ENCODE measurements at places on chromosomes 7 and 10.

DNA sequence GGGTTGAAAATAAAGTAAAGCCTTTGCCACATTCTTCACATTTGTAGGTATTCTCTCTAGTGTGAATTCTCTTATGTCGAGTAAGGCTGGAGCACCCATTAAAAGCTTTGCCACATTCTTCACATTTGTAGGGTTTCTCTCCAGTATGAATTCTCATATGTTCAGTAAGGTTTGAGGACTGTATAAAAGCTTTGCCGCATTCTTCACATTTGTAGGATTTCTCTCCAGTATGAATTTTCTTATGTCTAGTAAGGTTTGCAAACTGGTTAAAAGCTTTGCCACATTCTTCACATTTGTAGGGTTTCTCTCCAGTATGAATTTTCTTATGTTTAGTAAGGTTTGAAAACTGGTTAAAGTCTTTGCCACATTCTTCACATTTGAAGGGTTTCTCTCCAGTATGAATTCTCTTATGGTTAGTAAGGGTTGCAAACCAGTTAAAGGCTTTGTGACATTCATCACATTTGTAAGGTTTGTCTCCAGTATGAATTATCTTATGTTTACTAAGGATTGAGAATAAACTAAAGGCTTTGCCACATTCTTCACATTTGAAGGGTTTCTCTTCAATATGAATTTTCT lies 41.4 kb downstream of the ZNF680 start:
- no peak for DNase-seq

DNA sequence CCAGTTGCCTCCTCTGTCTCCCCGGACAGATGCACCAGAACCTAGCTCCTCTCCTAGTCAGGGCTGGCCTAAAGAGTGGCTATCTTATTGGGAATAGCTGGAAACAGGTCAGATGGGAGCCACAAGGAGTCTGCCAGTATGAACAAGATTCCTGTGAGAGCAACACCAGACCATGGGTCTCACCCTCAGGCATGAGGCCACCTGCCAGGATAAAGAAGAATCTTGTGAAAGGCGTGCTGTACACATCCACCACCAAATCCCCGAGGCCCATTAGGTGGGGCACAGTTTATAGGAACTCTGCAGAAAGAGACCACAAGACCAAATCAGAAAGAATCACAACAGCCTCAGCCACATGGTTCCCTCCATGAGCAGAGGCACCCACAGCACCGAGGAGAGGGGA lies 325.9 kb downstream of the TNS3 start:
- DNase-seq: no peak

DNA sequence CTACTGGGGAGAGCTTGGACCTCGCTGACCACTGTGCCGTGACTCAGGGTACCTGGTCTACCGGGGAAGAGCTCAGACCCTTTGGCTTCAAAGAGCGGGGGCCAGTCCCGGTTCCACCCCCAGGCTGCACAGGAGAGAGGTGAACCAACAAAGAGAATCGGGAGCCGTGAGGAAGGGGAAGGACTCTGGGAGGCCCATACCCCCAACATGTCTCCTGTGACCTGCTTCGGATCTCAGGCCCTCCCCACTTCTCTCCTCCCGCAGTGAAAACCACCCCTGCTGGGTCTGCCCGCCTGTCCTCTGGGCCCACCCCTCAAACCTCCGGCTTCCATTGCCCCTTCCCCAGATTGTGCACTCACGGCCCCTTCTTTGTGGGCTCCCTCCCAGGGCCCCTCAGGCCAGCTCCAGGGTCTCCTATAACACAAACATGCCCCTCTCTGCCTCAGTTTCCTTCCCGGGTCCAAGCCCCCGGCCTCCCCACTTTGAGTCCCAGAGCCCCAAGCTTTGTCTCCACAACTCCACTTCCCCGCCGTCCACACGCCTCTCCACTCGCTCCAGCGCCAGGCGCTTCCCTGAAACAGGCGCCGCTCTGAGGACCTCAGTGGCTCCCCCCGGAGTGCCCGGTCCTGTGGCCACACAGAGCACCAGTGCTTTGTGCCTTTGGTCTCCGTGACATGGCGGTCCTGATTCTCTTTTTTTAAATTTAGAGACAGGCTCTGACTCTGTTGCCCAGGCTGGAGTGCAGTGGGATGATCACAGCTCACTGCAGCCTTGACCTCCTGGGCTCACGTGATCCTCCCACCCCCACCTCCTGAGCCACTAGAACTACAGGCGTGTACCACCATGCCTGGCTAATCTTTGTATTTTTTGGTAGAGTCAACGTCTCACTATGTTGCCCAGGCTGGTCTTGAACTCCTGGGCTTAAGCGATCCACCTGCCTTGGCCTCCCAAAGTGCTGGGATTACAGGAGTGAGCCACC lies 7.5 kb upstream of the INTS1 start:
- no peak for DNase-seq

GRCh38 chr7:43112459-43112940 lies at the start of gene HECW1:
Gene HECW1, plus strand, starts transcription at chr7:43112647. Its CDS starts 131,259 bp downstream, at chr7:43243906.
- no peak for DNase-seq

DNA sequence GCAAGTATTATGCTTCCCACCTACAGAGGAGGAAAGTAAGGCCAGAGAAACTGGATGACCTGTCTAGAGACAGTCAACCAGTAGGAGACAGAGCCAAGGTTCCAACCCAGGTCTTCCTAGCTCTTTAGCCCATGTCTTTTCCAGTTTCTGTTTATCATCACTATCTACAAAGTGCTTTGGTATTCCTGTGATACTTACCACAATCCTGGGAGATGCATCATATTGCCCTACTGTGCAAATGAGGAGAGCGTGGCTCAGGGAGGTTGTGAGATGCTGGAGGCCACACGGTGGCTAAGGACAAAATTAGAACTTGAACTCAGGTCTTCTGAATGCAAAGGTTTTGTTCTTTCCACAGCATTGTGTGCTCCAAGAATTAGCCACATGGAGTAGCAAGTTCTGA lies 11.2 kb upstream of the PLEKHA1 start:
- no peak for DNase-seq

- DNase-seq: no peak
These were observed 27.1 kb upstream of the CC2D2B start for GRCh38 chr10:95880704-95881103.

DNA sequence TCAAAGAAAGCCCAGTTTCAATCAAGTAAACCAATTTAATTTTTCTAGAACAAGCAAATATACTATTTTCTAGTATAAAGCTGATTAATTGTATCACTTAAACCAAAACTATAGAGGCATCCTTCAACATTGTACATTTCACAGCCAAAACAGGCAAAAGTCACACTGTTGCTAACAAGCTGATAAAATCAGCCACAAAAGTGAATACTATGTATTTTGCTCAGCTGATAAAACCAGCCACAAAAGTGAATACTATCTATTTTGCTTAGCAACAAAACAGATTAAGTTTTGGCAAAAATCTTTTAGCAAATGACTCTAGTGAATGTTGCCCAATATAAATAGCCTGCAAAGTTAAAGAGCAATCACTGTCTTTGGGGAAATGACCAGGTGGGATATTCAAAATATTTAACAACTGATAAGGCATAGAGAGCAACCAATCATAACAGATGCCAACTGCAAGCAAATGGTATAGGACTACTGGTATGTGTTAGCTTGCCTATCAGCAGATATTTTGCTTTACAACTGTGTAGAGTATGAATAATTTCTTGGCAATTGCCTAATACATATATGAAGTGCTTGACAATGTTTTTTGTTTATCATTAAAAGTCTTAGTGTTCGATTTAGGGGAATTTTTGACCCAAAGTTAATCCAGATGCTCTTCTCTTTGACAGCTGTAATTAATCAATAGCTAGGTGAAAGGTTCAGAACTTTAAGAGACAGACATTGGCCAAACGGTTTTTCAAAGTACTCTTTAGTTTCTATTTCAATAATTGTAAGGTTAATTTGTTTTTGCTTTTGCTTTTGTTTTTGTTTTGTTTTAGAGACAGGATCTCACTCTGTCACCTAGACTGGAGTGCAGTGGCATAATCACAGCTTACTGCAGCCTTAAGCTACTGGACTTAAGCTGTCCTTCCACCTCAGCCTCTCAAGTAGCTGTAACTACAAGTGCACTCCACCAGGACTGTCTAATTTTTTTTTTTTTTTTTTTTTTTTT lies 44.4 kb upstream of the SP4 start:
- DNase-seq: no peak

- DNase-seq: peak; percentile 84
These were observed 34.3 kb downstream of the ABLIM1 start for GRCh38 chr10:114623661-114624294.

DNA sequence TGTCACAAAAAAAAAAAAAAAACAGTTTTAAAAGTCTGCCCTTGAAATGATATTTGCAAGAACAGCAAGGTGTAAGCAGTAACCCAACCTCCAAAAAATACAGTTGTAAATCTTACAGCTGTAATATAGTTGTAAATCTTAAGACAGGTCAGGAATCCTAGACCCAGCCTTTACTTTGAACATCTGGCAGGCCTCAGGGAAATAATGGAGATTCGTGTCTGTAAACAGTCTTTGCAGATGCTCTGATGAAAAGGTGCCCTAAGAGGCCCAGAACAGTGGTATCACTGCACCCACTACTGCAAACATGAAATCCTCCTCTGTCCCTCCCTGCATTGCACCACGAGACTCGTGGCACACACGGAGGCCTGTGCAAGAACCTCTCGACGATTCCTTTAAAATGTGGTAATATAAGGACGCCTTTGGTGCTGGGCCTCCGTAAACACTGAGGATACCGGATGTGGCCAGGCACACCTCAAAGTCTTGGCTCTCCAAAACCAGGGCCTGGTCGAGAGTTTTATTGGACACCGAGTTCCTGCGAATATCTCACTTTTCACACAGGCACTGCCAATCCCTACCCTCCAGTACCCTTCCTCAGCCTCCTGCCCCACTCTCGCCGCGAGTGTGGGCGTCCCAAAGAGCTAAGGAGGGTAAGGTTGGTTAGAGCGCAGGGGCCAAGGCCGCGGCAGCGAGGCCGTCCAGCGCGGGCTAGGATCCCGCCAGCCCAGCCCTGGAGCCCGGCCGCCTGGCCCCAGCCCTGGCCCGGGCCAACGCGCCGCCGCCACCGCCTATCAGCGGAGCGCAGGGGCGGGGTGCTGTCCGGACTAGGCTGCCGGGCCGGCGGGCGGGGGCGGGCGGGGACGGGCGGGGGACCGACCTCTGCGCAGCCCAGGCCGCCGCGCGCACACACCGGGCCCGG lies at the start of gene REEP3:
Gene REEP3, plus strand, starts transcription at position 902 of the 916 bp plus-strand sequence. CDS start 145 bp downstream, outside the sequence.
- peak; percentile 70 for DNase-seq

GRCh38 chr7:137879357-137880158 lies 32.8 kb upstream of the DGKI start:
- peak; percentile 8 for DNase-seq

DNA sequence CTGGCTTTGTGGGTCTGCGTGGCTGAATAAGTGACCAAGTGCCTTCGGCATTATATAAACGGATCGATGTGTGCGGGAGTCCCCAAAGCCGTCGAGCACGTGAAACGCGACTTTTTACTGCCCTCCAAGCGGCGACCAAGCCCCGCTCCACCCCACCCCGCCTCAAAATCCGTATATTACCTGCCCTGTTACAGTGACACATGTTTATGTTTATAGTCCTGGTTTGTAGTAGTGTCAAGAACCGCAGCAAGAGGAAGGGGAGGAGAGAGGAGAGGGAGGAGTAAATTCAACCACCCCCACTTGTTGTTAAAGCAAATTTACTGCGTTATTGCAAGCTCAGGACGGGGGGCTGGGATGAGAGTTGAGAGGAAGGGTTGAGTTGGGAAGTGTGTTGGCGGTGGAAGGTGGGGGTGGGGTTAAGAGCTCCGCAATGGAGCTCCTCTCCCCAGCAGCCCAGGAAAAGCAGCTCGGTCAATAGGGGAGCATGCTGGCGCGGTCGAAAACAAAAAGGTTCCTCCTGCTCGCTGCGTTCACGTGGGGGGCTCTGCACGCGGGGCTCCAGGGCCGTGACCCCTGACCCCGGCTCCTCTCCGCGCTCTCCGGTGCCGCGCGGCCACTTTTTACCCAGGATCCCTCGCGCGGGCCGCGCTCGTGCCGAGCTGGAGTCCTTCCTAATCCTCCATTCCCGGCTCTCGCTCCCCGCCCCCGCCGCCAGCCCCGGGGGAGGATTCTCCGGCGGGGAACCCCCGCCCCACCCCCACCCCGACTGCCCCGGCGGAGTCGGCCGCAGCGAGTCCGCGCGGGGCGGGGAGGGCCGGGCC lies at the start of gene SKIDA1:
Gene SKIDA1, minus strand, starts transcription at position 316 of the 821 bp plus-strand sequence. CDS start 7,860 bp downstream, outside the sequence.
- DNase-seq: peak; percentile 80

- DNase-seq: peak; percentile 25
These were observed 9.5 kb downstream of the RAB18 start for GRCh38 chr10:27513451-27514191.

DNA sequence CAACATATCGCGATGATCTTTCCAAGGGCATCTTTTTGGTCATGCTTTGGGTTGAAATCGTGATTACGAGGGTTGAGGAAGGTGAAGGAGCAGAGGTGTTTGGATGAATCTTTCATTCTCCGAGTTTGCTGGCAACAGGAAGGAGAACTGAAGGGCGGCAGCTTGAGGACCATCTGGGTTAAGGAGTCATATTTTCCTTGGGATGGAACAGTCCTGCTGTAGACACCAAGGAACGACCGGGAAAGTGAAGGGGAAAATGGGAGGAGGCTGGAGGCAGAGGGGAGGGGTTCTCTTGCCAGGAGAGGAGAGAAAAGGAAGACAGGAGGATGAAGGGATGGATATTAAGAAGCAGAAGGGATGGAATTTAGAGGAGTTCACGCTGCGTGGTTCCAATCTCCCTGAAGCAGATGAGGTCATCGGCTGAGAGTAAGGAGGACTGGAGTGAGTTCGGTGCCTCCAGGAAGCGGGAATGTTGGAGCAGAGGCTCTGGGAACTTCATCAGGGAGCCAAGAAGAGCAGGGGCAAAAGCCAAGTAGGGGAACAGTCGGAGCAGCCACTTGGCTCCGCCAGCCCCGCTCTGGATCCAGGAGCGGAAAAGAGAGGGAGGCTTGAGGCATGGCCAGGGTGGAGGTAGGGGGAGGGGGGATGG lies 116.6 kb upstream of the GALNT17 start:
- no peak for DNase-seq

DNA sequence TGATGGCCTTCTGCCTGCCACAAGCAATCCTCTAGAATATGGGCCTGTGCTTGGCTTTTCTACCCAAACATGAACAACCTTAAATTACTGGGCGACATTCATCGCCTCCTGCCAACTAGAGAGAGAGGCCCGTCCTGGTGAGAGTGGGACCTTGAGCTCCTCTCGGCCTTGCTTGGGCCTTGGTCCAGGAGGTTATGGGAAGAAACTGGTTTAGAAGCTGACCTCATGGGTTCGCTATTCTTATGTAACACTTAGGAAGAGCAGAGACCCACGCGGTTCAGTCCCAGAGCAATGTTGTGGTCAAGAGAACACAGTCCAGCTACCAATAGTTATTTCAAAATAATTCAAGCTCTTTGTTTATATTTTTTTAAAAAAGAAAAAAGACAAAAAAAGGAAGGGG lies 176.3 kb upstream of the ZNF32 start:
- no peak for DNase-seq

GRCh38 chr10:70834021-70834420 lies 18.3 kb downstream of the SGPL1 start:
- DNase-seq: no peak

GRCh38 chr10:35304649-35305048 lies 31.7 kb upstream of the CCNY start:
- no peak for DNase-seq

DNA sequence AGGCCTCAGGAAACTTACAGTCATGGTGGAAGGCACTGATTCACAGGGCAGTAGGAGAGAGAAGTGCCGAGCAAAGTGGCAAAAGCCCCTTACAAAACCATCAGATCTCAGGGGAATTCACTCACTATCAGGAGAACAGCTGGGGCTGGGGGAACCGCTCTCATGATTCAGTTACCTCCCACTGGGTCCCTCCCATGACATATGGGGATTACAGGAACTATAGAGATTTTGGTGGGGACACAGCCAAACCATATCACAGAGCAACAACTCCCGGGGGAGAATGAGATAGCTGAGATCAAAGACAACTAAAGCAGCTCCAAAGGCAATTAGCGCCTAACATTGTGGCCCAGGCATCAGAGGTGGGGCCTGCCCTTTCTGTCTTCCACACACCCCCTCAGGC lies 85.4 kb upstream of the VOPP1 start:
- DNase-seq: no peak

GRCh38 chr7:67752227-67752626 lies 755.6 kb downstream of the TYW1 start:
- DNase-seq: no peak
